ENCODE measurements at places on chromosomes 11 and 22.

DNA sequence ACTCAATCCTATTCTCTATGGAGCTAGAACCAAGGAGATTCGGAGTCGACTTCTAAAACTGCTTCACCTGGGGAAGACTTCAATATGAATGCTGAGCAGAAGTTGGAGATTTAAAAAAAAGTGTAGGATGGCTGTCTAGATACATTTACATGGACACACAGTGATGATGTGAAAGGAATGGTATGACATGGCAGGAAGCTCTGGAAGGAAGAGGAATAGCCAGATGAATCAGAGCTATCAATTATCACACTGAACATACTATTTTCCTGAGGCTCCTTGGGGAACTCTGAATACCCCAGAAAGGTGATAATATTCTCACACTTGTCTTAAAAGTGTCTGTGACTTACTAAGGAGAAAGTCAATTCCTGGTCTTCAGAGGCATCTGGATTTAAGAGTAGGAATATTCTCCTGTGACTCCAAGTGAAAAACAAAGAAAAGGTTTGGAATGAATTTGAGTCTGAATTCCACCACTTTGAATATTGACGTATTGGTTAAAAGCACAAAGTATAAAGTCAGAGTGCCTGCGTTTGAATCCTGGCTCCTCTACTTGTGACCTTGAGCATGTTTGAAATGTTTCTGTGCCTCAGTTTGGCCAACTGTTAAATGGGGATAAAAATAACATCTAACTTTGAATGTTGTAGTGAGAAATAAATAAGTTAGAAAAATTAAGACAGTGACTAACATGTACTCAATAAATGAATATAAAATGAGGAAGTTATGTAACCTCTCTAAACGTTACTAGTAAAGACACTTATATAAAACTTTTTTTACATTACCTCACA, 1.3 kb downstream of the OR52D1 start:
- DNase-seq: no peak

DNA sequence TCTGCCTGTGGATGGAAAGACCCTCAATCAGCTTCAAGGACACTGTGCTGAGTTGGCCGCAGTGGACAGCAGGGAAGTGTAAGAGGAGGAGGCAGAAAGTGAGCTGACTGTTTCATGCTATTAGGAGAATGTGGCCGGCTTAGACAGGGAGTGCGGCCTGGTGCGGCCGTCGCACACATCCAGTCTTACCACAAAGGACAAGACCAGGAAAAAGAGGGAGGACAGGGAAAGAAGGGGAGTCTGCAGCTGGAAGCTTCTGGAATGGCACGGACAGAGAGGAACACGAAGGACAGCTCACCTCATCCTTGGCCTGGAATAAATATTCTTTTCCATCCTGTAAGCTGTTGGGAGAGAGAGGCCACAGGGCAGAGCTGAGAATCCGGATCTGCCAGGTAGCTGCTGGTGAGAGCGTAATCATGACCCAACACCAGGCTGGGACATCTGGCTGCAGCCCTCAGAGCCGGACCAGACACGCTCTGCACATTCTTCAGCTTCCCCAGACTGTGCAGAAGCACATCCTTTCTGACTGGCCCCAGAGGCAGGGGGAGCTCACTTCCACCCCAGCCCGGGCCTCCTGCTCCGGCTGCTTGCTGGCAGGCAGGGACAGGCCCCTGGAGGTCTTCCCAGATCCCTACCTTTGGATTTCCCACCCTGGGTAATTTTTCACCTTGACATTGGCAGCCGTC, 8.6 kb upstream of the RBM4B start:
- no peak for DNase-seq

DNA sequence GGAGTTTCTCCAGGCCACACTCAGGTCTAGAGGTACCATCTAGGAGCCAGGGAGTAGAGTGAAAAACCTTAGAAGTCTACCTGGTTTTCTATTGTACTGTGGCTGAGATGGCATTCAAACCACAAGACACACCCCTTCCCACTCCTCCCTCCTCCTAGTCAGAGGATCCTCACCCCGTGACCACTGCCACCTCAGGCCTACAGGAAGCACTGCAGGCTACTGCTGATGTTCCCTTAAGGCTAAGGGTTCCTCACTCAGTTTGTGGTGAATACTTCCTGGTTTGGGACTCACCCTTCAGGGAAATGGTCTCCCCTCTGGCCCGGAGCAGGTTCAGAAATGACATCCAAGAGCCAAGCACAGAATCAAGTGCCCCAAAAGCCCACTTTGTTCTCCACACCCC, 1293.9 kb downstream of the JRKL start:
- DNase-seq: peak; percentile 35

GRCh38 chr22:37525073-37525745, 6.0 kb upstream of the CARD10 start:
- peak; percentile 81 for DNase-seq

DNA sequence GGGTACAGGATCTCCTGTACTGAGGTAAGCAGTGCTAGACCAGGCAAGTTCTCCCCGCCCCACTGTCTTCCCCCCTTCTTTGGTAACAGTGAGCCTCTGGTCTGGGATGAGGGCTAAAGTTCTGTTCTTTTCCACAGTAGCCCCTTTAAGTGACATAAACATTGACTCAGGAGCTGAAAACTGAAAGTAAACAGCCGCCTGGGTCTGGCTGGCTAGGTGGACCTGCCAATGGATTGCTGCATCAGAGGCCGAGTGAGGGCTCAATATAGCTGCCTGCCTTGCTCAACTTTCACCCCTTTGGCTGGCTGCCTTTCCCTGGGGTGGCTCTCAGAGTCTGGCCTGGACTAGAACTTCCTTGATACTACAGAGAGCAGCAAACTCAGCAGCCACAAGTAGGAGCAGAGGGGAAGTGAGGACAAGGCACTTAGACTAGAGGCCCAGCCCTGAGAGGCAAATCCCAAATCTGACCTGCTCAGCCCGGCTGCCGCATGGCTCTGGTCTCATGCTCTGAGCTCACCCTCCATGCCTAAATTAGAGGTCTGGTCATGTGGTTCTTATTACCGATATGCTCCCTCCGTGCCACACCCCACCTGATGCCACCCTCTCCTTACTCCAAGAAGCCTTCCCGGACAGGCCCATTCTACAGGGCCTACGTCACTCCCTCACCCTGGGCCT, 9.6 kb upstream of the UCP3 start:
- no peak for DNase-seq

GRCh38 chr11:127925475-127925874, 661.9 kb downstream of the ETS1 start:
- DNase-seq: no peak

GRCh38 chr11:28482666-28483065, 374.5 kb downstream of the METTL15 start:
- no peak for DNase-seq

GRCh38 chr11:60857378-60858232, 1.9 kb upstream of the PTGDR2 start:
- DNase-seq: no peak

DNA sequence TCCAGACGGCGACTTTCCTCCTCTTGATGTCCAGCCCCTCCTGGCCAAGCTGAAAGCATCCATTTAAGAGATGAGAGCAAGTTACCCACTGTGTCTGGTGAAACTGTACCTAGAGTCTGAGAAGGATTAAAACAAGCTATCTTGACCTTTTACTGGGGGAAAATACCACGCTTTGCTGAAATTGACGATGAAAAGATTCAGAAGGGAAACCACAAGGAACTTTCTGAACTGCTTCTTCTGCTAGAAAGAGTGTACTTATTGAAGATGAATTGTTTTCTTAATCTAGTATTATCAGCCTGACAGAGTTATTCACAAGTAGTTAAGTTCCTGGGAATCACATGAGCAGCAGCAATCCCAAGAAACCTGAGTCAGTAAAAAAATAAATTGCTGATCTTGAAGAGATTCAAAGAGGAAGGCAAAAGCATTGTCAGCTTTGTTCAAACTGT, 13.1 kb upstream of the MS4A6A start:
- DNase-seq: no peak

DNA sequence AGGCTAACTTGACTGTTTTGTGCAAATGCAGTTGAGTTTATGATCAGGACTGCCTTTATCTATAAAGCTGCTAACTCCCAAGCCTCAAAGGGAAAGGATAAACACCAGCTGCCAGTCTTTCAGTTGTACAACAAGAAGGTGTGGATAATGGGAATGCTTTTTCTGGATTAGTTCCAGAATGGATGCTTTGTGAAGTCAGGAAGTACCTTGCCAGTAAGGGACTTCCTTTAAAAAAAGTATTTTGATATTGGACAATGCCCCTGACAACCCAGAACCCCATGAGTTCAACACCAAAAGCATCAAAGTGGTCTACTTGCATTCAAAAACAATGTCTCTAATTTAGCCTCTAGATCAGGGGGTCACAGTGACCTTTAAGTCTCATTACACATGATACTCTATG, 32.0 kb downstream of the OR5A2 start:
- no peak for DNase-seq

GRCh38 chr11:67240576-67241389, 25.5 kb upstream of the GRK2 start:
- DNase-seq: peak; percentile 73

- no peak for DNase-seq
Observed at GRCh38 chr11:79026803-79027445, 413.9 kb downstream of the TENM4 start.

DNA sequence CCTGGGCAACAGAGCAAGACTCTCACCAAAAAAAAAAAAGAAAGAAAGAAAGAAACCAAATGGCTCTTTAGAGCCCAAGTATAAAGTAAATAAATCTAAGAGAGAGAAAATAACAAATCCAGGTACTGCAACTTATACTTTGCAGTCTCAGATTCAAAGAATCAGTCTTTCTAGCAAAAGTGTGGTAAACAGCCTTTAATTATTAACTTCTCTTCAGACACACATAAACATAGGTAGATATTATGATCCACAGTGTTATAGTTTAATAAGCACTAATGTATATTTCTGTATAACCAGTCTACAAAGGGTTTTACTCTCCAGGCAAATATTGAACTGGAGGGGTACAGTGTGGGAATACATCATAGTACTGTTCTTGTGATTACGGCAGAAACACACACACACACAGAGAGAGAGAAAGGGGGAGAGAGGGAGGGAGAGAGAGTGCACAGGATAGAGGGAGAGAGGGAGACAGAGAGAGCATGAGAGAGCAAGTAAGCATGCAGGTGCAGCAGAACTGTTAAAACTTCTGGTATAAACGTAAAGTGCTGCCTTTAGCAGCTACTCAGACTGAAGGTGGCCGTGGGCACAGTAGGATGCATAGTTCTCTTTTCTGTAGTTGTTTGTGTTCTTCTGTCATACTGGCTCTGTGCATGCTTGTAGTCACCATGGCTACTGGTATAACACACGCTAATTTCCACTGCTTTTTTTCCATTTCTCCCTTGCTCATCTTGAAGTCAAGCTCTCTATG, 32.3 kb downstream of the MTMR2 start:
- no peak for DNase-seq

DNA sequence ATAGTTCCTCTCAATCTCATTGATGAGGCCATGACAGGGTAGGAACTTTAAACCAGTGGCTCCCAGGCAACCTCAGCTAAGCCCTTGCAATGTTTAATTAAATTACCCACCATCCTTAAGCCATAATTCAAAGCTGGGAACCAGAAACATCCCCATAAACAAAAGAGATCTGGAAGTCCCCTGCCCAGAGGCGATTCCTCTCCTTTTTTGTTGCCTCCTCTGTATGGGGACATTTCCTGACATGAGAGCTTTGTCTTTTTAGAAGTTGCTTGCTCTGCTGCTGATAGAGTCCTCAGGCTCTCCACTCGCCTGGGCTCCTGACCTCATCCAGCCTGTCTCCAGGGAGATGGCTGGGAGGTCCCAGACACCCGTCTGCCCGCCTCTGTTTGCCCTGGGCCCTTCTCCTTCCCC, 3.2 kb downstream of the DTX4 start:
- DNase-seq: no peak

DNA sequence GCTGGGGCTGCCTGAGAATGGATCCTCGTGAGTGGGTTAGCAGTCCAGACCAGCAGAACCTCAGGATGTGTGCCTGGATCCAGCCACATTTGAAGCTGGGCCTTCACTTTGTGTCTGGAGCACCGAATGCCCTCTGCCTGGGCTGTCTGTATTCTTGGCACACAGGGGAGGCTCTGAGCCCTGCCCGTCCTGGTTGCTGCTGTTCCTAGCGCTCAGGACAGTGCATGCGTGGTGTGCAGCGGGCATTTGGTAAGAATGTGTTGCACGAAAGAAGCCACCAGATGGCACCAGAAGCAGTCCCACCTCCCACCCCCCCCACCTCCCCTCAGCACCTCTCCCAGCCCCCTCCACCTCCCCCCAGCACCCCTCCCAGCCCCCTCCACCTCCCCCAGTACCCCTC, 4.1 kb upstream of the MAPK11 start:
- no peak for DNase-seq

DNA sequence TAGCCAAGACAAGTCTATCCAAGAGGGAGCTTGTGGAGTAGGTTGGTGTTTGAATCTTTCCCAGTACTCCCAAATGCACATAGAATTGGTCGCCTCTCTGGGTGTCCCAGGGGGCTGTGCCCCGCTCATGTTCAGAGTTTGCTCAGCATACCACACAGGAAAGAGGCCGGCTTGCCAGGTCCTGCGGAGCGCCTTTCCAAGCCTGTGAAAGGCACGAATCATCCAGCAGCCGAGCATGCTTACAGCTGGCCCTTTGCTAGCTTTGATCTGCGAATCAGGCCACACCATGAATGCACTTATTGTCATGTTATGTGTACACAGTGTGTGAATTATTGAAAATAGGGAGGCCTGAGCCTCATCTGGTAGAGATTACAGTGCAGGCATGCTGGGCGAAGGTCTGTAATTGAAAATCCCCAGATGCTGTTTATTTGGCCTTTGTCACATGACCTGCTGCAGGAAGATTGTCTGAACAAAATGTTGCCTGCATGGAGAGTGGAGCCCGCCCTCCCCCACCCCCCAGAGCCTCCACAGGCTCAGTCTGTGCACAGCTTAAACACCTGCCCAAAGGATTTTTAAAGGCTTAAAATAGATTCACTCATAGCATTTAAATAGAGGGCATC, 163.3 kb upstream of the RASSF10 start:
- DNase-seq: no peak

DNA sequence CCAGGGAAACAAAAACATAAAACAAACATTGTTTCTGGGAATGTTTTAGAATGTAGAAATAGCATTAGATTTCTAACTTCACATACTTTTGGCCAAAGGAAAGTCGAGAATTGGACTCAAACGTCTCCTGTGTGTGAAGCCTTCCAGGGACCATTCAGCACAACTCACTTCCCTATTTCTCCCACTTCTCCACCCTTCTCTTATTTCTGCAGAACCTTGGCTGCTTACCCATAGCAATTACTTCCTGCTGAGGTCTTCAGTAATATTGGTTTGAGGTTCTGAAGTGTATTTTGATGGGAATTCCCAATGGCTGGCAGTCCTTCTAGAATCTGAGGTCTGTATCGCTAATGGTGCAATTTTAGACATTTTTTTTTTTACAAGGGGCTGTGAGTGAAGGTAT, 158.3 kb upstream of the SNX19 start:
- no peak for DNase-seq

DNA sequence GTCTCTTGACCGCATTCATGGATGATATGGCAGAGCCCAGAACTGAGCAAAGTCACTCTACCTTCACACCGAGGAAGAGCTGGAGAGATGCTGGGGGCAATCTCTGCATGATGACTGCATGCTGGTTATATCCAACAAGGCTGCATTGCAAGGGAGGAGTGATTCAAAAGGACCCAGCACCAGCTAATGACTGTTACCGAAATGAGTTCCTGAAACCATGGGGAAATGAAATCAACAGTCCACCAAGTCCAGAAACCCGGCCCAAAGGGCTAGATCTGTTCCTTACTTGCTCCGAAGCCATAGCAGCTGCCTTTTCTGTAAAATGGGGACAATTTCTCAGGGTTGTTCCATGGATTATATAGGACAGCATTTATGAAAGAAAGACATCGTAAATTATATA, 1.2 kb upstream of the SMIM35 start:
- no peak for DNase-seq
